Activated CD8-positive, alpha-beta T cell treated with anti-CD3 and anti-CD28 coated beads for 36 hours (primary cell): ENCODE measurements at places on chromosomes 4 and X. TPM values are rescaled to one million over a fixed set of nuclear protein-coding genes. Genes with fewer than 3 reads are reported as not detected.
A peak's percentile ranks its signal among the peaks of the same experiment; 100 is the strongest.

The CTSO gene
- 3.7 TPM for total RNA-seq

The PF4V1 gene
- total RNA-seq, result not detected

The CT45A2 gene
- not detected for total RNA-seq

The GALNTL6 gene
- total RNA-seq, result not detected

The GPC3 gene
- total RNA-seq, result 0.58 TPM

The OTC gene
- 0.23 TPM for total RNA-seq

The TMPRSS11A gene
- not detected for total RNA-seq

The TRO gene
- total RNA-seq, result 5.2 TPM

The EGF gene
- total RNA-seq, result not detected

The DGKK gene
- not detected for total RNA-seq

The MAGEA9B gene
- total RNA-seq, result not detected

The PABPC1L2B gene
- total RNA-seq, result not detected

The ETDA gene
- total RNA-seq, result not detected

DNA sequence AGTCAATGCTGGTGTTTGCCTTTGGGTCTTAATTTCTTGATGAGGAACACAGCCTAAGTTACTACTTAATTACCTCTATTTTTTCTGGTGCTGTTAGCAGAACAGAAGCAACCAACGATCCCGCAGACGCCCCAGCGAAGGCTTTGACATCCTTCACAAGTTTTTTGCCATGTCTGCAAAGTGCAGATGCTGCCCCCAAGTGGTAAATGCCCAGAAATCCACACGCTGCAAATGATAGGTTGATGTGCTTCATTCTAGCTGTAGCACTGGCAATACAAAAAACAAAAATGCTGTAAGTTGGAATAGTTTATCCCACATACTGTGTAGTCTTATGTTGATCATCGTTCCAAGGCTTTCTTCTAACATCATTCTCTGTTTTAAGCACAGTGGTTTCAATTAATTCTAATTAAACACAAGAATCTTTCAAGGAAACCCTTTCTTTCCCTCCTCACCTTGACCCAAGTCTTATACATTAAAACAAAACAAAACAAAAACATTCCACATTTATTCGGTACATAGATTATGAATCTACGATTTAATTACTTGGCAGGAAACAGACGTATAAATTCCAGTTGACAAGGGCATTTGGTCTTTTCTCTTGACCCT is 1.2 kb downstream of the PNPLA4 start:
- peak; percentile 71 for DNase-seq

- DNase-seq, result peak; percentile 79
Observed at GRCh38 chr4:83083925-83084475, 30.5 kb downstream of the PLAC8 start.

- DNase-seq, result no peak
Observed at GRCh38 chr4:35539404-35540055, 704.8 kb downstream of the ARAP2 start.

GRCh38 chrX:126670258-126670657 is 117.6 kb upstream of the DCAF12L1 start:
- DNase-seq, result no peak

DNA sequence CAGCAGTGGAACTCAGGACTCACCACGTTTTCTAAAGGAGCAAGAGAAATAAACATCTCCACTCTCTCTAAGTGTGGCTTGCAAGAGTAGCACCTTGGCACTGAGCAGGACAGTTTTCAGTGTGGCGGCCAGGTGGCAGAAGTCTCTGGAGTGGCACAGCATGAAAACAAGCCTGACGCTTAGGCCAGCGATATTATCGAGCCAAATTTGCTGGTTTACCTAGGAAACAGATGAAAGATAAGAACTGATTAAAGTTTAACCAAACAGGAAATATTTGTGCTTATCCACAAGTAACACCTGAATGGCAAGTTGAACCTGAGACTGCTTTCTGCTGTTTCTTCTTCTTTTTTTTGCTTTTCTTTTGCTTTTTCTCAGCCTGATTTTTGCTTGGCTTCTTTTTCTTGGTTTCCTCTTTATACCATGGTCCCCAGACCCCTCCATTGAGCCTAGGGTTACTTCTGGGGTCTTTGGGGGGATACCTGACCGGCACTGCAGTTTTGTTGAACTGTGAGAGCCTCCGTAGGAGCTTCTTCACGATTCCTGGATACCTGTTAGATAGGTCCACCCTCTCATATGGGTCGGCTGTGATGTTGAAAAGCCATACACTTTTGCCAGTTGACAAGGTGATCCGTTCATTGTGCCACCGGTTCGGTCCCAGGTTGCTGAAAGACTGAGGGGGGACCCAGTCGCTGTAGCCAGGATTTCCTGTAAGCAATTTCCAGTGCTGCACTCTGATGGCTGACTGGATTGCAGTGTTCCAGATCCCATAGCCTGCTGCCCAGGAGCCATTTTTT is 77.3 kb downstream of the ARSJ start:
- DNase-seq, result peak; percentile 78

DNA sequence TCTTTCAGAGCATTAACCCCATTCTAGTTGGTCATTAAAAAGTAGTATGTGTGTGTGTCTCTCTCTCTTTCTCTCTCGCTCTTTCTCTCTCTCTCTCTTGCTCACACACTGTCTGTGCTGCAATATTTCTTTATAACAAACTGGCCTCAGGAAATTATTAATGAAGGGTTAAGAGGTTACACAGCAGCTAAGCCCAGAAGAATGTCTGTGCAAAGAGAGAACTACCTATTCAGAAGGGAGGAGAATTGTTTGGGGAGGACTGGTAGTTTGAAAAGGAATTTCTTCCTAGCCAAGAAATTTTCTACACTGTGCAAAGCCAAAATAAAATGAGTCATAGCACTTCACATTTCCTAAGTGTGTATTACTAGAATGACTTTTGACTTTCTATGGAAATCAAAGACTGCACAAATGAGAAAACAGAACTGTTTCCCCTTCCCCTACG is 22.2 kb downstream of the PDGFC start:
- no peak for DNase-seq

DNA sequence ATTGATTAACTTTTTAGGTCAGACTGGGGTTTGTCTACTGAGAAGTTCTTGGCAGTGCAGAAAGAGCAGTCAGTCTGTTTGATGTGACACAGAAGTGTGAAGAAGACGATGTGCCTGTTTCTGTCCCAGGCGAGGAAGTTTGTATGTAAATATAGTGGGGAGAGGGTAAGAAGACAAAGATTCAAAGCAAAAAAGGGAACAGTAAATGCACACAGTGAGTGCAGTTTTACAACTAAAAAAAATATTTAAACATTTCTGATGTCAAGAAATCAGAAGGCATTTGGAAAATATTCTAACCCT is 264.9 kb downstream of the RAPGEF2 start:
- DNase-seq, result no peak

- DNase-seq, result no peak
Observed at GRCh38 chr4:77454858-77455257, 150.8 kb upstream of the CXCL13 start.

- no peak for DNase-seq
Observed at GRCh38 chrX:44494357-44494756, 48.3 kb downstream of the FUNDC1 start.

GRCh38 chrX:153554519-153555167 is 37.2 kb downstream of the ATP2B3 start:
- peak; percentile 74 for DNase-seq

GRCh38 chrX:107135049-107135964 is 16.7 kb upstream of the RBM41 start:
- DNase-seq, result peak; percentile 48

DNA sequence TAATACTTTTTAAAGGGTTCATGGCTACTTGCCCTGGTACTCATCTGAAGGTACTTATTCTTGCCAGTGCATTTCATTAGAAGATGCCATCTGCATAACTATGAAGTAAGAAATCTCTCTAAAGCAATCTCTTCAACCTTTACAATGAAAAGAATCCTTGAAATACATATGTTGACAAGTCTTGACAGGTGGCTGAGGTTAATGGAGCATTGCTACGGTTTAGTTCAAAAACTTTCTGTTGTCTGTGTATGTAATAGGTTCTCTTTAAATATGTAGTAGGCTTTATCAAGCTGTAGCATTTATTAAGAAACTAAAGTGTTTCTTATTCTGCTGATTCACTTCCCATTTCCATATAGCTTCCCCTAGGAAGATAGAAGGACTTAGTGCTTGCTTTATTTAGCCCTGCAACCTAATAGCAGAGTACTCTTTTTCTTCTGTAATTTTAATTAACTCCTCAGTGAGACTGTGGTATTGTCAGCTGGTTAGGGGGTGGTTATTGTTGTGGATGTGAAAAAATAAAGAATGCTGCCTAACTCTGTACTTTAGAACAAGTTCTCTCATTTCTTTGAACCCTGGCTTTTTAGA is 39.3 kb downstream of the SLAIN2 start:
- no peak for DNase-seq

GRCh38 chr4:52659722-52660261 is 691 bp upstream of the USP46 start:
- peak; percentile 26 for DNase-seq

DNA sequence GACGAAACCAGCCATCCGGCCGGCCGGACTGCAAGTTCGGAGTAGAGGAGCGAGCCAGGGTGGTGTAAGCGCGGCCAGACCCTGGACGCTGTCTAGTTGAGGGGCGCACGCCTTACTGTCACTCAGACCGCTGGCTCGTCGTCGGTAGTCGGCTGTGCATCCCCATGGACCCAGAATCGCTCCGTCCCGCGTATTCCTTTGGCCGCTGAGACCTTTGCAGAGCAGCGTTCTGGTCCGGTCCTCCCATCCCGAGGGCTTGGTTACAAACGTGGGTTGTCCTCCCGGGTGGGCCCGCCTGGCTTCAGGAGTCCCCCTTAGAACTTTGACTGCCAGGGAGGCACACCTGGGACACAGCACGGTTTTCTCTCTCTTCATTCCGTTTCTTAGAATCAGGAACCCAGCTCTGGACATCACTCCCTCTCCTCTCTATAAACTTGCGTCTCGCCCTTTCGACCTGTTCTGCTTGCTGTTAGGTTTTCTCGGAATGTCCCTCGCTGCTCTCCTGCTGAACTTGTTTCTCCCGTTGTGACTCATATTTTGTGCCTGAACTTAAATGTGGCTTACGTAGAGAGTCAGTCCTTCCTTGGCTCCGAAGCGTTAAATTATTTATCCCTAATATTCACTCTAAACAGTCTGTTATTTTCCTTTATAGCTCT is 672 bp downstream of the PGM2 start:
- peak; percentile 31 for DNase-seq

DNA sequence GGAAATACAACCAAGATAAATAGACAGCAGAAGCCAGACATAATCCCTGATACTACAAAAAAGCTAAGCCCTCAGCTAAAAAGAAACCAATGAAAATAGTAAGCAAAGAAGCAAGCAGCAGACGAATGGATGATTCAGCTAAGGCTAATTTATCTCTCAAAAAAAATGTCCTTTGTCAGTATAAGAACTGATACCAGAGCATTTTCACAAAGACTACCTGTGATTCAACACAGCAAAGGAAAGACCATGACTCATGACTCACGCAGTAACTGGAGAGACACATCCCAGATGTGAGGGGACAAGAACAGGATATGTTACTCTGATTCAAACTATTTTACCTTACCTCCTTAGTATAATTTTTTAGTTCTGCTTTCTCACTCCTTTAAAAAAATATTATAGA is 22.7 kb upstream of the TMPRSS11F start:
- DNase-seq, result no peak

DNA sequence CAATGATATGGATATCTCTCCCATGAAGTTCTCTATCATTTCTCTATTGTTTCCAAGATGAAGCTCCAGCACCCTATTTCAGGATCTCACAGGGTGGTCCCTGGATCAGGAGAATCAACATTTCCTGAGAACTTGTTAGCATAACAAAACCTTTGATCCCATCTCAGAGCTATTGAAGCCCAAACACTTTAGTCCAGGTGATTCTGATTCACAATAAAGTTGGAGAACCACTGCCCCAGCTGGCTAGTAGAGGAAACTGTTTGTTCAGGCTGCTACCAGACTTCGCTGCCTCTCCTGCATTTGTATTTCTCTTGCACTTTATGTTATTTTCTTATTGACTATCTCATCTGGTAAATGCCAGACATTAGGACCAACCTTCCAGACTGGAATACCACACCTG is 65.4 kb downstream of the CEP44 start:
- no peak for DNase-seq

GRCh38 chrX:119055687-119056086 is 17.1 kb upstream of the CT47C1 start:
- DNase-seq, result no peak

GRCh38 chr4:52750819-52751486 is at the start of gene ERVMER34-1:
Gene ERVMER34-1 (minus strand): TSS chr4:52751425. CDS start chr4:52745520, 5,905 bp downstream.
- peak; percentile 14 for DNase-seq

DNA sequence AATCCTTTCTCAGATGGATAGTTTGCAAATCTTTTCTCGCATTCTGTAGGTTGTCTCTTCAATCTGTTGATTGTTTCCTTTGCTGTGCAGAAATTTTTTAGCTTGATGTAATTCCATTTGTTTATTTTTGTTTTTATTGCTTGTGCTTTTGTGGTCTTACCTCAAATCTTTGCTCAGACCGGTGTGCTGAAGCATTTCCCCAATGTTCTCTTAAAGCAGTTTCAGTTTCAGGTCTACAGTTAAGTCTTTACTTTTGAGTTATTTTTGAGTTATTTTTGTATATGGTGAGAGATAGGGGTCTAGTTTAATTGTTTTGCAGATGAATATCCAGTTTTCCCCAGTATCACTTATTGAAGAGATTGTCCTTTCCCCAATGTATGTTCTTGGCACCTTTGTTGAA is 18.2 kb upstream of the SLC25A14 start:
- no peak for DNase-seq

- no peak for DNase-seq
Observed at GRCh38 chrX:20434986-20435385, 168.3 kb upstream of the RPS6KA3 start.

- DNase-seq, result no peak
Observed at GRCh38 chrX:79107891-79108718, 36.4 kb upstream of the GPR174 start.

GRCh38 chr4:136342666-136343065 is 1189.6 kb downstream of the PCDH18 start:
- no peak for DNase-seq

- DNase-seq, result peak; percentile 57
Observed at GRCh38 chrX:135740681-135741149, 27.3 kb downstream of the CT45A1 start.

GRCh38 chrX:35699642-35700041 is 98.5 kb upstream of the MAGEB16 start:
- no peak for DNase-seq

- DNase-seq, result no peak
Observed at GRCh38 chr4:71944956-71945355, 86.8 kb upstream of the NPFFR2 start.

- no peak for DNase-seq
Observed at GRCh38 chrX:37921758-37922157, 74.4 kb upstream of the DYNLT3 start.

DNA sequence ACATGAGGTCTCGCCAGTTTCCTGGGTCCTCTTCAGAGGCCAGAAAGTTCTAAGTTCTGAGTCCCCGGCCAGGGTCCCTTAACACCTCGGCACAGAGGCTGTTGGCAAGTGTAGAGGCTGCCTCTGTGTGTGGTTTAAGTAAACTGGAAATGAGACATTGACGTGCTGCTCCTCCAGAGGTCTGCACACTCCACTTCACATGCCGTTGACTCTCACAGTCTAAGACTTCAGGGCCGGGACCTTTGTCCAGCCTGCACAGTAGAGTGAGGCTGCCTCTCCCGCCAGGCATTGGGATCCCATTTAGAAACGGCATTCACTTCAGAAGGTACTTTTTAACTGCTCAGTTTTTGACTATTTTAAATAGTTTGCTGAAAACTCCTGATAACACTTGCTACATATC is 10.6 kb upstream of the TADA2B start:
- no peak for DNase-seq
